ENCODE measurements at places on chromosomes 16 and 17. TPM values are rescaled to one million over a fixed set of nuclear protein-coding genes. Genes with fewer than 3 reads are reported as not detected.
A peak's percentile ranks its signal among the peaks of the same experiment; 100 is the strongest.

The GDPD3 gene
- 0.12 TPM for total RNA-seq

The GAS2L2 gene
- 0.09 TPM for total RNA-seq

The RHBDF2 gene
- 5.0 TPM for total RNA-seq

The ZNF319 gene
- total RNA-seq: 5.5 TPM

The MARVELD3 gene
- total RNA-seq: 2.0 TPM

The KCNG4 gene
- not detected for total RNA-seq

The ITGAL gene
- not detected for total RNA-seq

The FLCN gene
- total RNA-seq: 16.3 TPM

The MILR1 gene
- not detected for total RNA-seq

DNA sequence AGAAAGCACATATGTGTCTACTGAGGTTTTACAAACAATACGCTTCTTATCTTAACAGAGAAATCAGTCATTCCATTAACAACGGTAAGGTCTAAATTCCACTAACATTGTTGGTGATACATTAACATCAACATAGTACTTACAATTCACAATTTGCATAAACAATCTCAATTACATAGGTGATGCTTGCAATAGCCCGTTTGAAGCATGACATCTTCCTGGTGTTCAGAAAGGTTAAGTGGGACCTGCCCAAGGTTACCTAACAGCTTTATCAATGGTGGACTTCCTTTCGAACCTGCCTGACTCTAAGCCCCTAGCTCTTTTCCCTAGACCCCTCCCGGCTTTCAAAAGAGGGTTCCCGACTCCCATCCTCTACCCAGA lies 699 bp downstream of the FAM222B start:
- DNase-seq: no peak

- DNase-seq: peak; percentile 57
These were observed 71.9 kb downstream of the SDR42E1 start for GRCh38 chr16:81939164-81940056.

DNA sequence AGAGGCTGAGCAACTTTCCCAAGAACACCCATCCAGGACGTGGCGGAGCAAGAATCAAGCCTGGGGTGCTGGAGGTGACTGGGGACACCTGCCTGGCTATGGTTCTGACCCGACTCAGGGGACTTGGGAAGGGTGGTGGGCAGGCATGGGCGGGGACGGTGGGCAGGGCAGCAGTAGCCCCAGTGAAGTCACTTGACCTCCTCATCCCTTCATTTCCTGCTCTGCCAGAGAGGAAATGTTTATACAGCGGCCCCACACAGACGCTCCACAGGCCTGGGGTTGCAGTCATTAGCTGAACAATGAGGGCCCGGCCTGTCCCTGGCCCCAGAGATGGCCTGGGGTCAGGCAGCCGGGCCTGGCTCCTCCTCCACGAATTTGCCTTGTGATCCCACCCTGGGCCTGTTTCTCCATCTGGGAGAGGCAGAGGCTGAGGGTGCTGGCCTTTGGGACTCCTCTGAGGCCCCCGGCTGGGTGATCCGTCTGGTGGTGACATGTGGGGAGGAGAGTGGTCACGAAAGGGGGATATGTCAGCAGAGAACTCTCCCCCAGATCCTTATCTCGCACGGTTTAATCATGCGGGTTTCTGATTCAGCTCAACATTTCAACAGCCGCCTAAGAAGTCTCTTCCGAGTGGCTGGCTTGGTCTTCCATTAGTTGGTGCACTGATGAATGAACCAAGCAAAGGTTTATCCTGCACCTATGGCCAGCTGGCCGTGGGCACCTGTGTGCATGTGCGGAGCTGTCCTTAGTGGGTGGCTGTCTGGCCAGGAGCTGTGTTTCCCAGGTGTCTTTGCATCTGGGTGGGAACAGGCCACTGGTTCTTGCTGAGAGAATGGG lies 175.9 kb downstream of the IRF8 start:
- DNase-seq: peak; percentile 85

DNA sequence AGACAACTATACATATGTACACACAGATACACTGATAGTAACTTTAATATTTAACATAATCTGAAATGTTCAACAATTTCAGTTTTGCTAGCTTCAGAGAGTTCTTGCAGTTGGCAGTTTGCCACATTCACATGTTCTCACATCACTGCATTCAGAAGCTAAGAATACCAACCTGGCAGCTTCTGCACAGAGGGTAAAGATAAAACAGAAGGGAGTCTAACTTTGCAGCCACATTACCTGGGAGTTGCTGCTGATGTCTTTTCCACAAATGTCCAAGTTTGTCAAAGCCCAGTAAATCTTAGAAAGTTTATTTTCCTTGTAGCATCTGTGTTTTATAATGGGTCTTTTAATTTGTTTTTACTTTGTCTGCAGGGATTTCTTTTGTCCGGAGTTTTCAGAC lies 332.0 kb downstream of the BCAS3 start:
- DNase-seq: no peak

DNA sequence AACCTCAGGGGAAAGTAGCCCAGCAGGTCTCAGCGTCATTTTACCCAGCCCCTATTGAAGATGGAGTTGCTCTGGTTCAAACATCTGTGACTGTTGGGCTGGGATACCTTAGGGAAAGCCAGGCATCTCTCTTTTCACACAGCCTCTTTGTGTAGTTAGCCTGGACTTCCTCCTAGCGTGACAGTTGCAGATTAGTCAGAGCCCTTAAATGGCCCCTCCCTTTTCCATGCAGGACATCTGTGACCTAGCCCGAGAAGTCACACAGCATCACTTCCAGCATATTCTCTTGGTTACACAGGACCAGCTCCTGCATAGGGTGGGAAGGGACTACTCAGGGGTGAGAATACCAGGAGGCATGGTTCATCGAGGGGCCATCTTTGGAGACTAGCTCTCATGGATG lies 375.0 kb upstream of the RBFOX1 start:
- peak; percentile 17 for DNase-seq

Data from neural progenitor cell (in vitro differentiated cells).